Activated B cell treated with CpG ODN at 0.5 μM for 24 hours (primary cell): ENCODE measurements at places on chromosomes 1 and 21. TPM values are rescaled to one million over a fixed set of nuclear protein-coding genes. Genes with fewer than 3 reads are reported as not detected.
A peak's percentile ranks its signal among the peaks of the same experiment; 100 is the strongest.

- no peaks in the 10 kb centered on the region for H3K27me3 ChIP-seq
- no peak overlapping the region for H3K4me3 ChIP-seq
- peaks cover 2% of the 10 kb centered on the region for H3K36me3 ChIP-seq
- DNase-seq: no peak
- H3K27ac ChIP-seq: no peak overlapping the region
- no peaks in the 10 kb centered on the region for H3K4me1 ChIP-seq
Observed at GRCh38 chr1:231972111-231972445, 345.5 kb downstream of the DISC1 start.

DNA sequence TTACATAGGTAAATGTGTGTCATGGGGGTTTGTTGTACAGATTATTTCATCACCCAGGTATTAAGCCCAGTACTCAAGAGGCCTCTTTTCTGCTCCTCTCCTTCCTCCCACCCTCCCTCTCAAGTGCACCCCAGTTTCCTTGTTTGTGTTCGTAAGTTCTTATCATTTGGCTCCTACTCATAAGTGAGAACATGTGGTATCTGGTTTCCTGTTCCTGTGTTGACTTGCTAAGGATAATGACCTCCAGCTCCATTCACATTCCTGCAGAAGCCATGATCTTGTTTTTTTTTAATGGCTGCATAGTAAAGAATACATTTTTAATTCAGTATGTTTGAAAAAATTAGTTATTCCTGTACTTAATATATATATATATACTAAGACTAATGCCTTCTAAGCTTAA lies 107.7 kb downstream of the CLDN17 start:
- H3K27ac ChIP-seq: no peak overlapping the region
- H3K36me3 ChIP-seq: no peaks in the 10 kb centered on the region
- no peak overlapping the region for H3K4me3 ChIP-seq
- no peaks in the 10 kb centered on the region for H3K4me1 ChIP-seq
- no peaks in the 10 kb centered on the region for H3K27me3 ChIP-seq
- no peak for DNase-seq

DNA sequence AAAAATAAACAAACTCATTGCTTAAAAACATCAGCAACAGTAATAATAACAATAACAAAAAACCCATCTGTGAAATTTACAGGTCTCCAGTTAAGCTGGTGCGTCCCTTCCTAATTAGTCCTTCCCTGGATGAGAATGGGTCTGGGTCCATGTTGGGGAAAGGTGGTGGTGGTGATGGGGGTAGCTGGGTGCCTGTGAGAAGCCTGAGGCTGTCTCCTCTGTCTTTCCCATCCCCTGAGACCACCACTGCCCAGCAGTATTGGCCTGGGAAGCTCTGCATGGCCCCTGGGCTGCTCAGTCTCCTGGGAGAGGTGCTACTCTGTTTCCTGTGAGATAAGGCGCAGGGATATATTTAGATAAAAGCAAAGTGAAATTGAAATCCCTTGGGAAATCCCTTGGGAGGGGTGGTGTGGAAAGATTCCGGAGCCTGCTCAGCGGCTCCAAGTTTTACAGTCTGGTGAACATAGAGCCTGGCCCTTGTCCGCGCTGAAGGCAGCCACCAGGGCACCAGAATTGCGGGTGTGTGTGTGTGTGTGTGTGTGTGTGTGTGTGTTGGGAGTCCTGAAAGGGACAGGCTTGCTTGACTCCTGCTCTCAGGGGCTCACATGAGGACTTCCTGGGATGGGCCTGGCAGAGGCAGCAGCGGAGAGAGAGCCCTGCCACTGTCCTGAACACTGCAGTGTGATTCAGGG lies 150.2 kb downstream of the FOXD2 start:
- H3K27ac ChIP-seq: no peak overlapping the region
- no peak for DNase-seq
- no peaks in the 10 kb centered on the region for H3K4me1 ChIP-seq
- peaks cover 15% of the 10 kb centered on the region for H3K27me3 ChIP-seq

GRCh38 chr21:34360488-34361241 lies 3.1 kb upstream of the KCNE2 start:
- H3K4me3 ChIP-seq: no peak overlapping the region
- DNase-seq: no peak
- H3K4me1 ChIP-seq: peaks cover 7% of the 10 kb centered on the region
- H3K27me3 ChIP-seq: peaks cover 23% of the 10 kb centered on the region
- no peak overlapping the region for H3K27ac ChIP-seq

DNA sequence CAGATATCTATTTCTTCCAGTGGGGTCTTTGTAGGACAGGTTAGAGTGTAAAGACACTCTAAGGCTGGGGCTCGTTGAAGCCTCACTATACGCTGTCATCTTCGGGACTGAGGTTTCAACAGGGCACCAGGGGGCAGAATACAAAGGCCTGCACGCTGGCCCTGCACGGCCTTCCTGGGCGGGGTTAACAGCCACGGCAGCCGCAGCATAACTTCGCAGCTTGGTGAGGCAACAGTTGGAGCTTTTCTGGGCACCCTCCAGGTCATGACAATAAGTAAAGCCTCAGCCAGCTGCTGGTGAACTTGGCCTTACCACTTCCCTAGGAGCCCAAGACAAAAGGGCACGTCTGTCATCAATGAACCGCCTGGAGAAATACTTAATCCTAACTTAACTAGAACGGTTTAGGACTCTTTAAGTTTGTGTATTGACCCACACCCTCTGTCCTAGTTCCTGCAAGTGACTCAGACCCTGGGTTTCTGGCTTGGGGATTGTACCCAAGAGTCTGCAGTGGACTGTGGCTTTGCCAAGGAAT lies 2.3 kb upstream of the RUNX1 start:
- H3K36me3 ChIP-seq: peaks cover 15% of the 10 kb centered on the region
- peaks cover 60% of the 10 kb centered on the region for H3K4me1 ChIP-seq
- peak overlapping the region; percentile 68 for H3K4me3 ChIP-seq
- H3K27me3 ChIP-seq: no peaks in the 10 kb centered on the region

- H3K27ac ChIP-seq: no peak overlapping the region
- H3K4me1 ChIP-seq: no peaks in the 10 kb centered on the region
- no peaks in the 10 kb centered on the region for H3K27me3 ChIP-seq
- no peaks in the 10 kb centered on the region for H3K36me3 ChIP-seq
Observed at GRCh38 chr1:27507960-27508665, 18.1 kb upstream of the WASF2 start.

DNA sequence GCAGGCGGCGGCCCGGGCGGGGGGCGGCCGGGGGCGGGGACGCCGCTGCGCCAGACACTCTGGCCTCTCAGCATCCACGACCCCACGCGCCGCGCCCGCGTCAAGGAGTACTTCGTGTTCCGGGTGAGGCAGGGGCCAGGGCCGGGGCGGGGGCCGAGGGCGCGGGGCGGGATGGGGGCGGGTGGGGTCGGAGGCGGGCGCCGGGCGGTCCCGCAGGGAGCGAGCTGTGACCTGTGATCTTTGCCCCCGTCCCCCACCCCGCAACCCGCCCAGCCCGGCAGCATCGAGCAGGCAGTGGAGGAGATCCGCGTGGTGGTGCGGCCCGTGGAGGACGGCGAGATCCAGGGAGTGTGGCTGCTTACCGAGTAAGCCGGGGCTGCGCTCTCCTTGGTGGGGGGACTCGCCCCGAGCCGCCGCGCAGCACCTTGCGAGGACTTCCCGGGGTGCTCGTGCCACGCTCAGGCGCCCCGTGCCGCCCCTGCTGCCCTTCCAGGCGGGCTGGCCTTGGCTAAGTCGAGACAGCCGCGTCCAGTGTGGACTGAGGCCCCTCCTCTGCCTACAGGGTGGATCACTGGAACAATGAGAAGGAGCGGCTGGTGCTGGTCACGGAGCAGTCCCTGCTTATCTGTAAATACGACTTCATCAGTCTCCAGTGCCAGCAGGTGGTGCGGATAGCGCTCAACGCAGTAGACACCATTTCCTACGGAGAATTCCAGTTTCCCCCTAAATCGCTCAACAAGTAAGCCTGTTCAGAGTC lies 514 bp downstream of the TPRG1L start:
- H3K27me3 ChIP-seq: no peaks in the 10 kb centered on the region
- peaks cover 38% of the 10 kb centered on the region for H3K36me3 ChIP-seq
- H3K27ac ChIP-seq: no peak overlapping the region

GRCh38 chr1:162310337-162310736 lies 66.3 kb downstream of the SPATA46 start:
- H3K36me3 ChIP-seq: no peaks in the 10 kb centered on the region
- DNase-seq: no peak
- no peaks in the 10 kb centered on the region for H3K4me1 ChIP-seq
- peaks cover 4% of the 10 kb centered on the region for H3K27me3 ChIP-seq

The VWA1 gene
- not detected in 2 replicates for total RNA-seq
